H1 (cell line): ENCODE measurements at places on chromosomes 4 and X. TPM values are rescaled to one million over a fixed set of nuclear protein-coding genes. Genes with fewer than 3 reads are reported as not detected.

- H3K27ac ChIP-seq, result no peak overlapping the region
- DNase-seq, result no peak
- no peaks in the 10 kb centered on the region for H3K27me3 ChIP-seq
- no peaks in the 10 kb centered on the region for H3K4me1 ChIP-seq
- no peaks in the 10 kb centered on the region for H3K36me3 ChIP-seq
These were observed 35.7 kb downstream of the MSL3 start for GRCh38 chrX:11793734-11794133.

GRCh38 chr4:14478504-14478903 lies 523.8 kb upstream of the CPEB2 start:
- no peak overlapping the region for H3K27ac ChIP-seq
- H3K4me1 ChIP-seq, result no peaks in the 10 kb centered on the region
- H3K36me3 ChIP-seq, result no peaks in the 10 kb centered on the region
- H3K4me3 ChIP-seq, result no peak overlapping the region
- DNase-seq, result no peak

GRCh38 chr4:53559021-53559620 lies 32.2 kb downstream of the LNX1 start:
- no peak overlapping the region for H3K27ac ChIP-seq
- H3K27me3 ChIP-seq, result no peaks in the 10 kb centered on the region
- H3K4me3 ChIP-seq, result no peak overlapping the region
- no peaks in the 10 kb centered on the region for H3K36me3 ChIP-seq
- no peak for DNase-seq

DNA sequence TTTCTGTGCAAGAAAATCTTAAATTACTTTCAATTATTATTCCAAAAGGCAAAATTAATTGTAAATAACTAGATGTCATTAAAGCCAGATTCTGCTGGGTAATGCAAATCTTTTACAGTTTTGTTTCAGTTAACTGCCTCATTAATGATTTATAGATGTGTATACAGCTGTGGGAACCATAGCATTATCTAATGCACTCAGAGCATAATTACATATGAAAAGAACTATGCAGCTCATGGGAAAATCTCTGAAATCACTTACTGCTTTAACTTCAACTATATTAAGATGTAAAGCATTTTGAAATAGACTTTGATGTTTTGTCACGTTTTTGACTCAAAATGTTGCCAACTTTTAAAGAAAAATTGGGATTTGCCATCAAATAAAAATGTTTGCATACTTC lies 630.3 kb upstream of the KLHL4 start:
- no peaks in the 10 kb centered on the region for H3K36me3 ChIP-seq
- no peak for DNase-seq
- H3K4me3 ChIP-seq, result no peak overlapping the region

GRCh38 chr4:24131954-24132673 lies 242.3 kb upstream of the PPARGC1A start:
- DNase-seq, result no peak
- H3K36me3 ChIP-seq, result no peaks in the 10 kb centered on the region
- H3K4me3 ChIP-seq, result no peak overlapping the region
- H3K4me1 ChIP-seq, result no peaks in the 10 kb centered on the region
- no peak overlapping the region for H3K27ac ChIP-seq

- no peaks in the 10 kb centered on the region for H3K27me3 ChIP-seq
- H3K4me1 ChIP-seq, result no peaks in the 10 kb centered on the region
- H3K4me3 ChIP-seq, result no peak overlapping the region
- no peak for DNase-seq
These were observed 16.3 kb downstream of the PDS5A start for GRCh38 chr4:39961311-39961877.

GRCh38 chrX:39875834-39876628 lies 221.7 kb downstream of the BCOR start:
- H3K4me3 ChIP-seq, result no peak overlapping the region
- no peak for DNase-seq
- no peaks in the 10 kb centered on the region for H3K27me3 ChIP-seq
- H3K36me3 ChIP-seq, result no peaks in the 10 kb centered on the region

DNA sequence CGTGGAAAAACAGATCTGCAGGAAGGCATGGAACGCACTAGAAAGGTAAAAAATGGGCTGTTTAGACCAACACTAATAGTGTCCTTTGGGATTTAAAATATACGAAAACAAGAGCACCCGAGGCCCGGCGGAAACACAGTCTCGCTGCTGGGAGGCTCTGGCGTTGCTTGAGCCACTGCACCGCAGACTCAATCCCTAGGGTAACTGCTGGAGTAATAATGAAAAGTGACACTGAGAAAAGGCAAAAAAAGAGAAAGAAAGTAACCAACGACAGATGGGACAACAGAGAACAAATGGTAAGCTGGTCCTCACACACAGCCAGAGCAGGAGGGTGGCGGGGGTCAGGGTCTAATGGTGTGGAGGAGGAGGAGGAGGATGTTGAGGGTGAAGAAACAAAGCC lies 15.4 kb downstream of the IRAK1 start:
- DNase-seq, result no peak
- no peaks in the 10 kb centered on the region for H3K36me3 ChIP-seq
- H3K4me1 ChIP-seq, result no peaks in the 10 kb centered on the region
- H3K27ac ChIP-seq, result no peak overlapping the region

CENPU gene
- 122 and 124 TPM in 2 replicates for total RNA-seq

KIT gene
- total RNA-seq, result 24.8 and 27.7 TPM in 2 replicates

AADAT gene
- total RNA-seq, result 7.7 and 9.2 TPM in 2 replicates

WDR17 gene
- 3.3 and 3.4 TPM in 2 replicates for total RNA-seq

SMIM10L2A gene
- 5.0 TPM in 2 replicates for total RNA-seq

SUPT20HL1 gene
- total RNA-seq, result not detected in 2 replicates

JCHAIN gene
- total RNA-seq, result not detected in 2 replicates

PCSK1N gene
- total RNA-seq, result 4.5 TPM in 2 replicates
